ENCODE measurements at places on chromosomes 16 and 17.

- DNase-seq, result no peak
Observed at GRCh38 chr16:49657736-49658465, 198.0 kb downstream of the ZNF423 start.

GRCh38 chr17:74493331-74493833, 26.9 kb downstream of the CD300A start:
- peak; percentile 6 for DNase-seq

DNA sequence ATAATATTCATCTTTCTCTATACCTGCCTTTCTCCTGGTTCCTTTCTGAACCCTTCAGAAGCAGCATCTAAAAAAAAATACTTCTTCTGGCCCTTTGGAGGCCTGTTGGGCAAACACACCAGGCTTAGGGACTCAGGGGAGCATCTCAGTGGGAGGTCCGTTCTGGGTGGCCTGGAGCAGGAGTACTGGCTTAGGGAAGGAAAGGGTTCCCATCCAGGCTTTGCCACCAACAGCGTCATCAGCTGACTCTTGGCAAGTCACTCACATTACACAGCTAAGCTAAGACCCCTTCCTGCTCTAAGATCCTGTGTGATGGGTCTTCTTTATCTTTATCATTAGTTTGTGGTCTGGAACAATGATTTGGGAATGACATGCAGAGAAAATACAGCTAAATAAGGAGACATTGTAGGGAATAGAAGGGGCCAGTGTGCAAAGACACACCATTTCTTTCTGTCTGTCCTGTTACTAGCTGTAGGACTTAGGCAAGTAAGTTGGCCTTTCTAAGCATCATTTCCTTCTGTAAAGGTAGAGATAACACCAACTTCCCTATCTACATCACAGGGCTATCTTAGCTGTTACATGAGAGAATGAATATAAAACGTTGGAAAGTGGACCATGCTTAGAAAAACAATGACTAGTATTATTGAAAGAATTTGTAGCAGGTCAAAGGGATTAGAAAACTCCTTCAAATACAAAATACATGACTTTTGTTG, 9.9 kb downstream of the PCTP start:
- no peak for DNase-seq

GRCh38 chr16:75860326-75861053, 134.2 kb upstream of the CPHXL start:
- DNase-seq, result no peak

DNA sequence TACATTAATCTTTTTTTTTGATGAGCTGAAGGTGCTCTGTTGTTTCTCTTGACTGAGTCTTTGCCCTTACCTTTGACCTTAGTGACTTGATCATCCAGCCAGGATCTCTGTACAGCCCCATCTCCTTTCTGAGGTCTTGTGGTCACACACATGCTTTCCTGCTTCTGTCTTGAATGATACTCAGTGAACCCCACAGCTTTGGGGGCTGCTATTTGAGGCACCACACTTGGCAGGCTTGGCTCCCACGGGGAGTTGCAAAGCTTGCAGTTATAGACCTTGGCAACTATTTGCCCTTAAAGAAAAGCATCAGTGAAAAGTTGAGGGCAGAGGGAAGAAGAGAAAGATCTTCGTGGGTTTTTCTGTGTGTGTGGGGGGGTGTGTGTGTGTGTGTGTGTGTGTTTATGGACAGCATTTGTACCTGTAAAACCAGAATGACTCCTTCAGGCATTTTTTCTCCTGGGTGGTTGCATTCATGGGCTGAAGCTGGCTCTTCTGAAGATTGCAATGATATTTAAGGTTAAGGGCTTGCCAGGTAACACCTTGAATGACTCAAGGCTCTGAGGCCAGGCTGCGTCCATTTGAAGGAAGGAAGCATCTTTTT, 101.6 kb downstream of the MSI2 start:
- DNase-seq, result no peak

- no peak for DNase-seq
Observed at GRCh38 chr17:12320286-12320685, 299.6 kb downstream of the MAP2K4 start.

GRCh38 chr17:6823011-6823442, 8.5 kb downstream of the TEKT1 start:
- DNase-seq, result no peak

- DNase-seq, result no peak
Observed at GRCh38 chr17:49498029-49498615, 3.0 kb downstream of the NGFR start.

DNA sequence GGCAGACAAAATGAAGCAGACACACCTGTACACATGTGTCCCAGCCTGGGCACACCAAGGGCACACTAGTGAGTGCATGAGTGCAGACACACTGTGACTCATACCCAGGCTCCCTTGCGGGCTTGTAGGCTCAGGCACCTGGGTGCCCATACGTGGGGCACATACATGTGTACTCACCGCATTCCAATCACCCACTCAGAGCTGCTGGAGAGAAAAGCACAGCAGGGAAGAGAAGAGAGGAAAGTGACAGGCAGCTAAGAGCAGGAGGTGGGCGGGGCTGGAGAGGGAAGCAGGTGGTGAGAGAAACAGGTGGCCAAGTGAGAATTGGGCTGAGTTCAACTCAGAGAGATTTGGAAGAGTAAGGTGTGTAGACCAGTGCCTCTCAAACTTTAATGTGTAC, 54.0 kb downstream of the TMEM132E start:
- DNase-seq, result no peak

DNA sequence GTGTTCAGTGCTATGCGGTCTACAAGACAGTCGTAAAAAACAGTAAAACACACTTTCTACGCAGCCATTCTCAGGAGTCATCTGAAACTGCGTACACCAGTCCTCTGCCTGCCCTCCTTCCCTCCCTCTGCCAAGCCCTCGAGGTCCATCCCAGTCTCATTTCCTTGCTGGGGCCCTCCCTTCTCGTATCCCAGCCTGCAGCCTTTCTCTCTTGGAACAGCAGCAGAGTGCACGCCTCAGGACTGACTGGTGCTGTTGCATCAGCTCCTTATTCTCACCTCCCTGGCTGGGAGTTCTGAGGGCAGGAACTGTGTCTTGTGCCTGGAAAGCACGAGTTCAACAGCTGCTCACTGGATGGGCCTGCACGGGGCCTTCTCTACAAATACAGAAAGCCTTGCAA, 12.5 kb downstream of the FAHD1 start:
- no peak for DNase-seq

DNA sequence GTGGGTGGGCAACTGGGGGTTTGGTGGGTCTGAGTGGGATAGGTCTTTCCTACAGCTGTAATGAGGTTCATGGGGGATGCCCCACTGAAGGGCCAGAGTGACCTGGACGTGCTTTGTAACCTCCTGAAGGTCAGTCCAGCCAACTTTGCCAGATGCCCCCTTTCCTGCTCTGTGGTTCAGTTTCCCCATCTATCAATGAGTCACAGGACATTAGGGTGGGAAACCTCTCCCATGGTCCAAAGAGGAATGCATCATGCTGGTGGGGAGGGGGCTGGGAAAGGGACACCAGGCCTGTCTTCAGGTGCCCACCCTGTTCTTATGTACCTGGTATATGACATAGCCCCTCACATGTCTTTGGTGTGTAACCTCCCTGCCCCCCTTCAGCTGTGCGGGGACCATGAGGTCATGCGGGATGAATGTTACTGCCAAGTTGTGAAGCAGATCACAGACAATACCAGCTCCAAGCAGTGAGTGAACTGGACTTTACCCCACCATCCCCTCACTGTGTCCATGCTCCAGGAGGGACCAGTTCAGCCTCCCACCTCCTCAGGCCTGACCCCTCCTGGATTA, 24.0 kb upstream of the ALKBH5 start:
- DNase-seq, result no peak

DNA sequence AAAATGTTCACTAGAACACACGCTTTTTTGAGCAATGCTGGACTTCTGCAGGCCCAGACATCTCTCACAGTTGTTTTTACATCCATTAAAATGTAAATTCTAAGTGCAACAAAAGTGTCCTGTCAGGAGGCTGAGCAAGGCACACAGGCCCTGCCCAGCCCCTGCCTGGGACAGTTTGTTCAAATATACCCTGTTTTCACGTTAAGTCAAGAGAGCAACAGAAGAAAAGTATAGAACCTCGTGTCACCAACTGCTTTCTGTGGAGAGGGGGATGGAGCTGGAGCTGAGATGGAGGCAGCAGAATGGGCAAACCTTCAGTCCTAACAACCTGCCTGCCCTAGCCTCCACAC, 4.3 kb upstream of the HOXB2 start:
- no peak for DNase-seq

DNA sequence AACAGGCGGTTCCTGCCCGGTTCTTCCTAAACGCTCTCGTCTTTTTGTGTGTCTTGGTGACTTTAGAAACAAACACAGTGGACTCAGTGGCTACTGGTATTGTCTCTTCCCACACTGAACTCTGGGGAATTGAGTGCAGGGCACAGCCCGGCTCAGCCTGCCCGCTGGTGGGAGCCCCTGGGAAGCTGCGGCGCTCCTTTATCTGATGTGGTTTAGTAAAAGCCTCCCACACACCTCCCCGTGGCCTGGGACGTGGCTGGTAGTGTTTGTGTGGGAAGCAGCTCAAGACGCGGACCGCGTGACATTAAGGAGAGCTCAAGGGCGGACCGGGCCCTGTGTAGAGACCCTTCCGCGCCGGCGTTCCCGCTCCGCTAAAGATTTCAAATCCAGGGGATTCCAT, 55.4 kb upstream of the PVALEF start:
- no peak for DNase-seq
